Trophoblast cell (in vitro differentiated cells and primary cell): ENCODE measurements at places on chromosomes 2 and 18.
A peak's percentile ranks its signal among the peaks of the same experiment; 100 is the strongest.

GRCh38 chr2:23478933-23479683 lies 94.1 kb downstream of the KLHL29 start:
- no peaks in the 10 kb centered on the region for H3K27me3 ChIP-seq
- peaks cover 29% of the 10 kb centered on the region for H3K4me1 ChIP-seq
- DNase-seq, result no peak
- H3K4me3 ChIP-seq, result no peak overlapping the region
- no peaks in the 10 kb centered on the region for H3K36me3 ChIP-seq
- H3K27ac ChIP-seq, result no peak overlapping the region

DNA sequence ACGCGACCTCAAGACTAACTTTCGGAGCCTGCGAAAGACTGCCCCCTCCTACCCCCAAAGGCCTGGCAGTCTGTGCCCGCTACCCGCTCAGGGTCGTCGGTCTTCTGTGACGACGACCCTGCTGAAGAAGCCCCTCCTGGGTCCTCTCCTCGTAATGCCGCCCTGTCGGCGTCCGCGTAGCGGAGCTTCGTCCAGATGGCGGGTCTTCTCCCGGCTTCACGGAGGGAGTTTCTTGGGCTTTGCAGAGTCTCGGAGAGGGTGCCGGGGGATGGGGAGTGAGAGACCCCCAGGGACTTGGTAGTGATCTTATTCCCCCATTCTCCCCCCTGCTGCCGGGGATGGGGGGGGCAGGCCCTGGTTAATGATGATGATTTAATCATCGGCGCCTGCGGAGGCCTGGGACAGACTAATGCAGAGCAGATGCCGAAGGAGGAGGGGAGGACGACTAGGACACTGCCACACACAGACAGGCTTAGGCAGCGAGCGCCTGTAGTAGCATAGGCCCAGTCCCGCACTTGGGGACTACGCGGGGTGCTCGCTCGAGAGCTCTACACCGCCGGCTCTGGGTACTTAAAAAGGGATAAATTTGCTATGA lies 528 bp upstream of the PCGF1 start:
- H3K27ac ChIP-seq, result no peak overlapping the region
- H3K27me3 ChIP-seq, result peaks cover 34% of the 10 kb centered on the region
- peak; percentile 49 for DNase-seq
- peak overlapping the region; percentile 70 for H3K4me3 ChIP-seq
- peaks cover 15% of the 10 kb centered on the region for H3K4me1 ChIP-seq

- H3K4me3 ChIP-seq, result no peak overlapping the region
- H3K27me3 ChIP-seq, result no peaks in the 10 kb centered on the region
- no peak for DNase-seq
- H3K36me3 ChIP-seq, result no peaks in the 10 kb centered on the region
Measured at GRCh38 chr2:178949584-178949983, 100.4 kb downstream of the CCDC141 start.

- DNase-seq, result no peak
- no peak overlapping the region for H3K27ac ChIP-seq
- H3K27me3 ChIP-seq, result no peaks in the 10 kb centered on the region
- H3K4me1 ChIP-seq, result no peaks in the 10 kb centered on the region
- no peak overlapping the region for H3K4me3 ChIP-seq
Measured at GRCh38 chr18:74380916-74381315, 65.3 kb downstream of the C18orf63 start.

DNA sequence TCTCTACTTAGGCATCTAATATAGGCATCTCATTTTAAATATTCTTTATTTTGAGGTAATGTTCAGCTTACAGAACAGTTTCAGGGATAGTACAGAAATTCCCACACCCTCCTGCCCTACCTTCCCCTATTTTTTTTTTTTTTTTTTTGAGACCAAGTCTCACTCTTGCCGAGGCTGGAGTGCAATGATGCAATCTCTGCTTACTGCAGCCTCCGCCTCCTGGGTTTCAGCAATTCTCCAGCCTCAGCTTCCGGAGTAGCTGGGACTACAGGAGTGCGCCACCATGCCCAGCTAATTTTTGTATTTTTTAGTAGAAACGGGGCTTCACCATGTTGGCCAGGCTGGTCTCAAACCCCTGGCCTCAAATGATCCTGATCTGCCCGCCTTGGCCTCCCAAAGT lies 97.6 kb downstream of the EPB41L5 start:
- no peak for DNase-seq
- H3K36me3 ChIP-seq, result peaks cover under 1% of the 10 kb centered on the region
- no peaks in the 10 kb centered on the region for H3K4me1 ChIP-seq
- H3K27me3 ChIP-seq, result no peaks in the 10 kb centered on the region
- H3K27ac ChIP-seq, result no peak overlapping the region

GRCh38 chr2:165594231-165594934 lies 124.9 kb downstream of the CSRNP3 start:
- H3K36me3 ChIP-seq, result peaks cover 2% of the 10 kb centered on the region
- no peaks in the 10 kb centered on the region for H3K27me3 ChIP-seq
- no peak for DNase-seq
- H3K27ac ChIP-seq, result no peak overlapping the region

DNA sequence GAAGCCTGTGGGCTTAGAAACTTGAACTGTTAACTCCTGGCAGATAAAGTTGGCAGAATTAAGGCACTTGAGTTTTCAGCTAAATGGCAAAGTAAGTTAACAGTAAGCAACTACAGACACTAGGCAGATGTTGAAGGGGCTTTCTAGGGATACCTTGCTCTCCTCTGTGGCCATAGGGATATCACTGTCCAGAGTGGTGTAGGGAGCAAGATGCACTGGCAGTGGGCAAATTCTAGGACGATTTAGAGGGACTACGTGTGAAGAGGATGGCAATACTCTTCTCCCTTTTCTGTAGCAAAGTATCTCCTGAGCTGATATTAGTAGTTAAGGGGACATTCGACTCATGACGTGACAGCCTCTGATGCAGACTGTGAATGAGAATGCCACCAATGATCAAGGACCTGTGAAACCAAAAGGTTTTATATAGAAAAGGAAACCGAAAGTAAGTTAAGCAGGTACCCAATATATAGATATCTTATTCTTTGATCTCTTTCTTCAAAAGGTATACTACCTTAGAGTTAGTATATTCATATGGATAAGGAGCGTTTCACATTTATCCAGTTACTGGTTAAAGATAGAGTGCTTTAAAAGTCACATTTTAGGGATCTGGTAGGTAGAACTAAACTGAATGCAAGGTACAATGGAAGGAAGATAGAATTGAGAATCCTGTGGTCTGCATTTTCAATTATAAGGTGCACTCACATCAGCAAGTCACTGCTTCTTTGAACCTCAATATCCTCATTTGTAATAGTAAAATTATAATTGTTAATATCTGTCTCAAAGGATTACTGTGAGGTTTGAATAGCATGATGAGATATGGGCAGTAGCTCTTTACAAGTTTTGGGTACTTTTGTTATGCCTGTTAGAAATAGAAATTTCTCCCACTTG lies 106.4 kb downstream of the KCNH7 start:
- H3K36me3 ChIP-seq, result no peaks in the 10 kb centered on the region
- no peak for DNase-seq
- H3K27me3 ChIP-seq, result no peaks in the 10 kb centered on the region
- H3K27ac ChIP-seq, result no peak overlapping the region

- no peak overlapping the region for H3K4me3 ChIP-seq
- H3K27ac ChIP-seq, result no peak overlapping the region
Measured at GRCh38 chr18:71352618-71353017, 1063.8 kb downstream of the SOCS6 start.

- H3K36me3 ChIP-seq, result no peaks in the 10 kb centered on the region
- no peak overlapping the region for H3K4me3 ChIP-seq
- no peak overlapping the region for H3K27ac ChIP-seq
- H3K4me1 ChIP-seq, result no peaks in the 10 kb centered on the region
Measured at GRCh38 chr2:1968209-1968987, 224.1 kb upstream of the PXDN start.

DNA sequence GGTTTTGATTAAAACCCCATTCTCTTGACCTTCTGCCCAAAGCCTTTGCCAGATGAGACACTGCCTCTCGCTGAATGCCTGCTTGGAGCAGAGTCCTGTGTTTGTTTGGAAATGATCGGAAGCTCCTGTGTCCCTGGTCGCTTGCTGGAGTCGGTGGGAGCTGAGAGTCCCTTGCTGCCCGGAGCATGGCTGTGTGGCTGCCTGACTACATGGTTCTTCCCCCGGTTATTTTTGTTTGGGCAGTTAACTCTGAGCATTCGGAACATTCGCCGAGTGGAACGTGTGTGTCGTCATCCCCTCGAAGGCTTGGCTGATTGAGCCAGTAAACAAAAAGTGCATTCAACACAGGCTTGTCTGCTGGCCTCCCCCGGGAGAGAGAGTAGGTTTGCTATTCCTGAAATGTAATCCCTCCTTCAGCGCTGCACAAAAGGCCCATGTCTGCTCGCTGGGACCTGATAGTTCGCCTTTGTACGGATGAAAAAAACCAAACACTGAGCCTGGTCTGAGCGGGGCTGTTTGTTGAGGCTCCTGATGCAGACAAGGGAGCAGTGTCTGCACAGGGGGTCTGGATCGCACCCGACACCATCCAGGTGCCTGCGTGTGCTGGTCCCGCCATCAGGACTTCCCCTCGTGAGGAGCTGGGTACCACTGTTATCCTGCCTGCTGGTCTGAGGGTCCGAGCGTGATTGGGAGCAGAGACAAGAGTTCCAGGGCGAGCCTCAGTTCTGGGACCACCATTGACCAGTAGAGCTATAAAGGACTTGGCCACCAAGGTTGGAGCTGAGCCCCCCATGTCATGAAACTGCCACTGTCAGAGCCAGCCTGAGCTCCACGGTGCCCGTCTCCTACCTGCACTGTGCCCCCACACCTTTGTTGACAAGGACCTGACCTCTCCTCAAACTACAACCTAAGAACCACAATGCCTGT lies 83.8 kb downstream of the AGAP1 start:
- H3K27ac ChIP-seq, result peak overlapping the region; percentile 51
- no peak overlapping the region for H3K4me3 ChIP-seq
- H3K36me3 ChIP-seq, result no peaks in the 10 kb centered on the region
- peaks cover 38% of the 10 kb centered on the region for H3K4me1 ChIP-seq
- H3K27me3 ChIP-seq, result no peaks in the 10 kb centered on the region
- peak; percentile 46 for DNase-seq

DNA sequence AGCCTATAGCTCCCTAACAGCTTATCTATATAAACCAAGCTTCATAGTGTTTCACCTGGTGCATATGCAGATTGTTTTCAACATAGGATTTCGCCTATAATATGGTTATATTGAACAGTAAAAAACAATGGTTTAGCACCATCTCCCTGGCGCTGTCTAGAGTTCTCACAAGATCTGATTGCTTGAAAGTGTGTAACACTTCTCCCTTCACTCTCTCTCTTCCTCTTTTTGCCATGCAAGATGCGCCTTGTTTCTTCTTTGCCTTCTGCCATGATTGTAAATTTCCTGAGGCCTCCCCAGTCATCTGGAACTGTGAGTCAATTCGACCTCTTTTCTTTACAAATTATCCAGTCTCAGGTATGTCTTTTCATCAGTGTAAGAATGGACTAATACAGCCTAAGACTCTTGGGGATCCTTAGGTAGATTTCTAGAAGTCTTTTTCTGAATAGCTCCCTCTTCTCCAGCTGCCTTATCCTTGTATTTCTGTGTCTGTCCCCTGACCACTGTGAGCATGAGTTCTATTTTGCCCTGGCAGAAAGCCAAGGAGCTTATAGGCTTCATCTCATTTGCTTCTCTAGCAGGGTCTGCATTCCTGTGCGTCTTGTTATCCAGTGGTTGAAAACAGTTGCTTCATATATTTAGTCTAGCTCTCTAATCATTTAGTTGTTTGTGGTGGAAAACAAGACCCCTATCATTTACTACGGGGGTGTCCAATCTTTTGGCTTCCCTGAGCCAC lies 401.6 kb downstream of the GPD2 start:
- DNase-seq, result no peak
- H3K4me1 ChIP-seq, result no peaks in the 10 kb centered on the region
- no peak overlapping the region for H3K27ac ChIP-seq
- H3K36me3 ChIP-seq, result no peaks in the 10 kb centered on the region

DNA sequence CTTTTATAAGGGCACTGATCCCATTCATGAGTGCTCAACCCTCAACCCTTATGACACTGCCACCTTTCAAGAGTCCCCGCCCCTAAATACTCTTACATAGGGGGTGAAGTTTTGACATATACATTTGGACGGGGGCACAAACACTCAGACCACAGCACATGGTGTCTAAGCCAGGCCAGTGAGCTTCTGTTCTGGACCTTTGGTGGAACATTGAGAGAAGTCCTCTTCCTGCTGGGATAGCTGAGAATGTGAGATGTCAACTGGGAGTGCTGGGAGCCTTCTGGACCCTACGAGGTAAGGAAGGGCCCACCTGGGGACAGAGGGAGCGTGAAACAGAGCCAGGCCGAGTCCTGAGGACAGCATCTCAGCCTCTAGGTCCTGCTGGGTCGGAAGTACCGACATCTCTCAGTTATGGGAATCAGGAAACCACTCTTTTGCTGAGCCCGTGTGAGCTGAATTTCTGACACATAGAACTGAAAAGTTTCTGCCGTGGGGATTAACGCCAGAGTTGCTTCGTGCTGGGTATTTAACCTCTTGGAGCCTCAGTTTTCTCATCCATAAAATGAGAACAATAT lies 114.9 kb downstream of the PDCL3 start:
- no peak overlapping the region for H3K4me3 ChIP-seq
- no peaks in the 10 kb centered on the region for H3K36me3 ChIP-seq
- no peaks in the 10 kb centered on the region for H3K27me3 ChIP-seq
- H3K27ac ChIP-seq, result no peak overlapping the region
- H3K4me1 ChIP-seq, result peaks cover 3% of the 10 kb centered on the region
- no peak for DNase-seq

DNA sequence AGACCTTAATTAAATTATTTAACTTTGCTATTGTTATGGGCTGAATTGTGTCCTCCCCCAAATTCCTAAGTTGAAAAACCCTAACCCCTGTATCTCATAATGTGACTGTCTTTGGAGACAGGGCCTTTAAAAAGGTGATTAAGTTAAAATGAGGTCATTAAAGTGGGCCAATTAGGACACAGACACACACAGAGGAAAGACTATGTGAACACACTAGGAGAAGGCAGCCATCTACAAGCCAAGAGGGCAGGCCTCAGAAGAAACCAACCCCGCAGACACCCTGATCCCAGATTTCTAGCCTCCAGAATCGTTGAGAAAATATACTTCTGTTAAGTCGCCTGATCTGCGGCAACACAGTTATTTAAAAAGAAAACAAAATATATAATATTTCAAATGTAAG lies 6.4 kb downstream of the STK17B start:
- H3K27me3 ChIP-seq, result no peaks in the 10 kb centered on the region
- H3K27ac ChIP-seq, result no peak overlapping the region
- no peak overlapping the region for H3K4me3 ChIP-seq

DNA sequence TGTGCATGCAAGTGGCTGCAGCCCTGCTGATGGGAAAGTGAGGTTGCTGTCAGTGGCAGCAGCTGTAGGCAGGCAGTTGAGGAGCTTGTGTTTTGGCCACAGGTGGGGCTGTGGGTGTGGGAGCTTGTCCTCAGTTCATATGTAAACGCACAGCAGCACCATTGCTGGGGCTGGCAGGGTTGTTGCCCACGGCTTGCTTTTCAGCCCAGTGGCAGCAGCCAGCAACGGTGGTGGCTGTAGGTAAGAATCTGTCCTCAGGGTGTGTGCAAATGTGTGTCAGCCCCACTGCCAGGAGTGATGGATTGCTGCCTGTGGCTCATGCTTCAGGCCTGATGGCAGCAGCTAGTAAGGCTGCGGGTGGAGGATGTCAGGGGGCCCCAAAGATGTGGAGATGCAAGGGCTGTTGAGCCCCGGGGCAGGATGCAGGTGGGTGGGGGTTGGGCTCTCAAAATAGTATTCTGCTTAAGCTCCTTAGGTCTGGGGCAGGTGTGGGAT lies 141.3 kb upstream of the THUMPD2 start:
- H3K4me1 ChIP-seq, result peaks cover 4% of the 10 kb centered on the region
- DNase-seq, result no peak
- H3K4me3 ChIP-seq, result no peak overlapping the region
- no peaks in the 10 kb centered on the region for H3K27me3 ChIP-seq
- H3K36me3 ChIP-seq, result no peaks in the 10 kb centered on the region

GRCh38 chr2:215120401-215120800 lies 18.0 kb downstream of the ABCA12 start:
- H3K4me3 ChIP-seq, result no peak overlapping the region
- H3K27me3 ChIP-seq, result no peaks in the 10 kb centered on the region
- no peak overlapping the region for H3K27ac ChIP-seq
- no peak for DNase-seq
- H3K36me3 ChIP-seq, result no peaks in the 10 kb centered on the region
